ENCODE measurements at places on chromosomes 7 and 10.

GRCh38 chr7:39950473-39951225 is 593 bp downstream of the CDK13 start:
- no peak for DNase-seq

GRCh38 chr10:102069071-102069470 is 3.9 kb downstream of the HPS6 start:
- DNase-seq = no peak

DNA sequence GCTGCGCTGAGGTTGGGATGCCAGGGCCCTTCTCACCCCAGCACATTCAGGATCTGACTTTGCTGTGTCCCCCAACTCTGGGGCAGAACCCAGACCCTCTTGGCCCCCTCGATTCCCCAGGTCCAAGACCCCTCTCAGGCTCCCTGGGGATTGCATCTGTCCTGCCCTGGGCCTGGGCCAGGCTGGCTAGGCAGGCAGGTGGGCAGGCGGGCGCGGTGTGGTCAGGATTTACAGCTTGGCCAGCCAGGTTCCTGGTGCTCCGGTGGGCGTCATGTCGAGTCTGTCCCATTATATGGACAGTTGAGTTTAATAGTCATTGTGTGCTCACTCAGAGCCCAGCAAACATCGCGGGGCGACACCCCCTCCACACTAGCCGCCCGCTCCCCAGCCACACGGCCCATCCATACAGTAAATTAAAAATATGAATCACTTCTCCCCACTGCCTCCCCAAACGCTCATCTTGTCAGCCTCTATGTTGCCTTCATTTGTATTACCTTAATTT is 23.5 kb downstream of the POLL start:
- DNase-seq = no peak

DNA sequence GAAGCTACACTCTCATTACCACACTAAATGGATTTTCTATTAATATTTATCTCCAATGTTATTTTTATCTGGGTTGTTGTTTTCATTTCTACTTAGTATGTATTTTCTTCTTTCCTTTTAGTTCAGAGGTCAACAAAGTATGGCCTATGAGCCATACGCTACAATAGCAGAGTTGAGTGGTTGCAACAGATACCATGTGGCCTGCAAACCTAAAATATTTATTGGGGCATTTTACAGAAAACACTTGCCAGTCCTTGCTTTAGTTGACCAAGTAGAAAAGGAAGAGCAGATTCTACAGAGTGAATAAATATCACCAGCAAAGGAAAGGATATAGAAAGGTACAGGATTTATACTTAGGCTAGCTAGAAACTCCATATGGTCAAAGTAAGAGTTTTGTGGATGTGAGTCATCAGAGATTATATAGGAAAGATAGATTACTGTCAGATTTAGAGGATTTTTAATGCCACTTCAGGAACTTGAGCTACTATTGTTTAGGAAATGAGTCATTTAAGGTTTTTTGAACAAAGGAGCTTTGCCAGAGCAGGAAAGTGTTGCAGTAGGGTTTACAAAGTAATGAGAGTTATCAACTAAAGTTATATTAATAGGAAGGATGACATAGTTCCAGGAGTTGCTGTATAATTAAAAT is 323.3 kb upstream of the KAT6B start:
- no peak for DNase-seq

GRCh38 chr7:31729195-31729804 is 42.3 kb downstream of the PPP1R17 start:
- DNase-seq = no peak

- DNase-seq = no peak
Observed at GRCh38 chr7:107049480-107049879, 5.0 kb downstream of the PRKAR2B start.

- DNase-seq = no peak
Observed at GRCh38 chr7:16223963-16224707, 197.2 kb downstream of the CRPPA start.

- no peak for DNase-seq
Observed at GRCh38 chr10:74099836-74100235, 50.8 kb downstream of the AP3M1 start.

DNA sequence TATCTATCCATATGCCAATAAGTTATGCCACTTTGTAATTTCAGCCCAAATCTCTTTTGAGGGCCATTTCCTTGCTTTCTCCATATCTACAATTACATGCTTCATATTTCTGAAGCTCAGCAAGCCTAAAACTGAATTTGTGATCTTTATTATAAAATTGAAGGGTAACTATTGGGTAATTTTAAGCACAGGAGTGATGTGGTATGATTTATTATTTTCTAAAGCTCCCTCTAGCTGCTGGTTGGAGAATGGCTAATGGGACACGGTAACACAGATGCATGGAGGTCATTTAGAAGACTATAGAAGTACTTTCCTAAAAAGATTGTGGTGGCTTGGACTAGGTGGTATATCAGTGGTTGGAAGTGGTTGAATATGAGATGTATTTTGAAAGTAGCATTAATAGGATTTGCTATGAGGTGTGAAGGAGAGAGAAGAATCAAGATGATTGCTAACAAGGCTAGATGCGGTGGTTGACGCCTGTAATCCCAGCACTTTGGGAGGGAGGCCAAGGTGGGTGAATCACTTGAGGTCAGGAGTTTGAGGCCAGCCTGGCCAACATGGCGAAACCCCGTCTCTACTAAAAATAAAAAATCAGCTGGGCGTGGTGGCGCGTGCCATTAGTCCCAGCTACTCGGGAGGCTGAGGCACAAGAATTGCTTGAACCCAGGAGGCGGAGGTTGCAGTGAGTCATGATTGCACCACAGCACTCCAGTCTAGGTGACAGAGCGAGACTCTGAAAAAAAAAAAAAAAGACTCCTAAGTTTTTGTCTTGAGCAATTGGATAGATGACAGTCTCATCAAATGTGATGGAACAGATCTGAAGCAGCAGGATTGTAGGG is 13.9 kb downstream of the KLHDC10 start:
- DNase-seq = no peak

- DNase-seq = no peak
Observed at GRCh38 chr10:127919418-127920271, 12.7 kb downstream of the PTPRE start.

DNA sequence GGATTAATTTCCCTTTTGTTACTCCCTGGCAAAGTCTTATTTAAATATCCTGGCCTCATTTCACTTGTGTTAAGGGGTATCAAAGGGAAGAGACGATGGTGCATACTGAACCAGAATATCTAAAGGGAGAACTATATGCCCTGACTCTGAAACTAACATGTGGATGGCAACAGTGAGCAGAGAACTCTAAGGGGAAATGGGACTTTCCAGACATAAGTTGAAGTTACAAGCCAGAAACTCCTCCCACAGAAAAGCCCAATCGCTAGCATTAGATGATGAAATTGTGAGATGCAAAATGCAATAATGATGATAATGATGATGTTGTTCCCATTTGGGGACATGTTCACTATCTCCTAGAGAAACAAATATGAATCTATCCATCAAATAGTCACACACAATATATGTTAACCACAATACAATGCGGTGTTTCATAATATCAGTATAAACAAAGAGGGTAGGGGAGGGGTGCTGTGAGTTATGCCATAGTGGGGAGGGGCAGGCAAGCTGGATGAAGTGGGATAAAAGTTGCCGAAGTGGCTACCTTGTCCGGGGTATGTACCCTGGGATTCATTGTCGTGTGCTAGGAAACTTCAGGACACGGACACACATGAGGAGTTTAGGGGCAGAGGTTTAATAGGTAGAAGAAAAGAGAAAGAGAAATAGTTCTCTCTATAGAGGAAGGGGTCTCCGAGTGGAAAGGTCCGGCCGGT is 37.1 kb downstream of the TMEM229A start:
- no peak for DNase-seq

- no peak for DNase-seq
Observed at GRCh38 chr7:132072165-132072564, 504.1 kb downstream of the PLXNA4 start.
